Hematopoietic multipotent progenitor cell treated with erythropoietin and hydrocortisone succinate and interleukin-3 and kit ligand, for 8 days (in vitro differentiated cells): ENCODE measurements at places on chromosomes 3 and 15.

DNA sequence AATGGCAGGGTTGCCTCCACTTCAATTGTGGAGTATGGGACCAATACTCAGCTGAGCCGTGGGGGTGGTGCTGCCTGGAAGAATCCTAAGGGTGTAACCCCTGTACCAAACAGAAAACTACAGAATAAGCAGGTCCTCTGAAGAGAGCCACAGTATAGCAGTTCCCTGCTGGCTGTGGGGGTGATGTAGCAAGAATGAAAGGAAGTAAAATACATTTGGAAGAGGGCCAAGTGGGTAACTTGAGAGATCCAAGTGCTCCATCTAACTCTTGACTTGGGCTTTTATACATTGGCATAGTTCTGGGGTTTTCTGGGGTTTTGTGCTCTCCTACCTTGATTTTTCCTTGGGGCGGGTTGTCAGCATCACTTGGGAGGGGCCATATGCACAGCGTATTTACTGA lies 341.4 kb downstream of the OTOL1 start:
- no peak for DNase-seq

DNA sequence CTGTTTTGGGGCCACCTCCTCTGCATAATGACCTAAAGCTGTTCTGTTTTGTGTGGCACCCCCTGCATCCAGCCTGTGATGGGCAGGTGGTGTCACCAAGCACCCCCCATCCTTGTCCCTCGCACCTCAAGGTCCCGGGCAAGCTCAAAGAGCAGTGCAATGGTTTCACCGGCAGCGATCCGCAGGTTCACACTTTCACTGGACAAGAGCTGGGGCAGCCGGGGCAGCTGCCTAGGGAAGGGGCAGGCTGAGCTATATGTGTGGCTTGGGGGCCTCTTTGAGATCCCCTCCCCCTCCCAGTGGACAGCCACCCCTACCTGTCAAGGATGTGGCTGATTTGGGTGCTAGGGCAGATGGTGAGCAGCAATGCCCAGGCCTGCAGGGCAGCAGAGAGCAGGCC lies 3.1 kb downstream of the IFRD2 start:
- DNase-seq: no peak

DNA sequence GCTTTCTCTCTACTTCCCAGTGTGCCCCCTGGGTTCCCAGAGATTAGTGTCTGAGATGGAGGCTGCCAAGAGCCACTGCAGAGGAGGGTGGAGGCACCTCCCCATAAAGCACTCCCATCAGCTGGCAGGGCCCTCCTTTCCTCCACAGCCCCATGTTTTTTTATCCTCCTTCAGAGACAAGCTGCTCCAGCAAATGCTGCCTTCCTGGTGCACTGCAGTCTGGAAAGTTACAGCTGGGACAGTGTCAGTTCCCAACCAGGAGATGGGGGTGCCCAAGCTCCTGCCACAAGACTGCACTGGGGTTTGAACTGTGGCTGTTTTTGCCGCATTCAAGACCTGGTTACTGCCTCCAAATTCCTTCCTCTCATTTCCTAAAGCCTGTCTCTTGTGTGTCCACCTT lies 206.1 kb downstream of the CADPS start:
- DNase-seq: no peak

DNA sequence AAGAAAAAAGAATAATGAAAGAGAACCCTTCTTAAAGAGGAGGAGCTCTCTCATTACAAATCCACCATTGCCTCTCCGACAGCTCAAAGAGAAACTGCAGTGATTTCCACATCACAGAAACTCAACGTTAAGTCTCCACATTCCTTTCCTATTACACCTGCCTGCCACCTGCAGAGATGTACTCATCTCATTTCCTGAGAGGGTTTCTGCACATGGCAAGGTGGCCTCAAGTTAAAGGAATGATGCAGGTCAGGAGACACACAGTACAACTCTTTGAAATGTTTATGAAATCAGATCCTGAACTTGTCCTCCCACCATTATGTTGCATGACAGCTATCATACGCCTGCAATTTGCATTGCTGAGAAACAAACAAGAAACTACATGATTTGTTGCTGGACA lies 458.4 kb upstream of the ADAMTS9 start:
- no peak for DNase-seq

- no peak for DNase-seq
These were observed 309.9 kb downstream of the CLSTN2 start for GRCh38 chr3:140244893-140245292.

- no peak for DNase-seq
These were observed 318.0 kb upstream of the LMCD1 start for GRCh38 chr3:8183627-8184026.

DNA sequence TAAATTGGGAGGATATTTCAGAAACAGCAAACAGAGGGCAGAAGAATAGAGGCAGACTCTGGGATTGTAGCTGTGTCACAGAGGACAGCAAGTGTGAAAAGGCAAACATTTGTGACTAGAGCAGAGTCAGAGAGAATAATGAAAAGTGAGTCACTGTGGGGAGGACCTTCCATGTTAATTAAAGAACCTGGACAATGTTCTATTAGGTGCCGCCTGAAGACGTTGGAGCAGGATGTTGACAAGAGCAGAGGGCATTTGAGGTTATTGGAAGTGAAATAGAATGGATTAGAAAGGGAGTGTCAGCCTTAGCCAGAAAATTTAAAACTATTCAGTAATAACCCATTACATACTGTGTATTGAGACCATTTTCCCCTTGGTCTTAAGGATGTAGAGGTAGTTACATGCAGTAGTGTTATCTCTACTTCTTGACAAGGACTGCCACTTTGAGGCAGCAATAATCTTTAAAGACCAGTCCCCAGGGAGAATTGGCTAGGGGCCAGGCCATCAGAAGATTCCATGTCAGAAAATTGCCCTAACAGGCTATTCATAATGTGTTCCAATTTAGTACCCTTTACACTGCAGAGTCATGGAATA lies 5.8 kb downstream of the ACKR2 start:
- peak; percentile 91 for DNase-seq

GRCh38 chr3:100084100-100084806 lies 30.0 kb downstream of the FILIP1L start:
- DNase-seq: no peak

DNA sequence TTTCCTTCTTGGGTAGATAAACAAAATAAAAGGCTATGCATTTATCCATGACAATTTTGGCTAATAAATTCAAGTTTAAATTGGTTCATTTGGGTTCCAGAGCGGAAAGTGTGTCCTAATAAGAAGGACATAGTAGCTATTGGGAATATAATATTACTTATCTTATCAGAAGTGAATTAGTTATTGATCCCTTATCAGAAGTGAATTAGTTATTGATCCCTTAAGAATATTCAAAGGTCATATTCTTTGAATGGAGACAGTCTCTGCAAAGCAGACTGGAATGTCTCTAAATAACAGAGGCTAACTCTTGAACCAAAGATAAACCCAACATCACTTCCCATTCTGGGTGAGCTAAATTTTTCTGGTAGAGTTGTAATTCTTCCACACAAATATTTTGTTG lies 290.7 kb upstream of the BCHE start:
- DNase-seq: no peak

- DNase-seq: no peak
These were observed 150.9 kb downstream of the FBN1 start for GRCh38 chr15:48494631-48495030.

DNA sequence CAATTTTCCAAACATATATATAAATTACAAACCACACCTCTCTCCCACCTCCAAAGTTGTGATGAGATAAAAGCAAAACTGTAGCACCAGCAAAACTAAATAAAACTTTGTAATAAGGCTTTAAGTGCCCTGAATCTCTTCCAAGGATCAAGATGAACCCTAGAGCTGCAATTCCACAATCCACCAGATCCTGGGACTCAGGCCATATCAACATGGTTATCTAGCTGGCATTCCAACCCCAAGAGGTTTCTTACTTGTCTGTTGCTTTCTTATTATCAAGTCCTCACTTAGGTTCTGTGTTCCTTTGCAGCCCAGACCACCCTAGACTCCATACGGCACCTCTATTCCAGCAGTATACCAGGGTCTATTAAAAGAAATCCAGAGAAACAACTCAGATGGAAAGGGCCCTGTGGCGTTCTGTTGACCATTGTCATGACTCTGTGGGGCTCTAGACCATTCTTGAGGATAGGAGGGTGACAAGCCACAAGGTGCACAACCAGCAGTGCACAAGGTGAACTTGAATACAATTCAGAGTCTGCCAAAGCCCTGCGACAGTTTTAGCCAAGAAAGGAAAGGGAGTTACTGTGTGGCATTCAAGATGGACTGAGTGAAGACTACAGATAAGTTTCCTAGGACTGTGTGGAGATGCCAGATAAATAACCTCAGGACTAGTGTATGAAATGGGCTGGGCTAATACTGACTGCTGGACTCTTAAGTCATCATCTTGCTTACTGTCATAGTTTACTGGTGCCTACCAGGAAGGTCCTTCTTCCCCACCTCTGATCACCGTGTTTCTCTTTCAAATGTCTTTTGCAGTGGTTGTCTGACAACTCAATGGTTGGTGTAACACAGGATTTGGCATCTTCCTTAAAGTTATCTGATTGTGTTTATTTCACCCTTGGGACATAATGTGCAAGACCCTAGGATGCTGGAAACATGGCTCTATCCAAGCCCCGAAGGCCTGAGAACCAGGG lies 27.2 kb downstream of the ACKR2 start:
- DNase-seq: peak; percentile 99

GRCh38 chr3:177229791-177230190 lies 32.5 kb upstream of the TBL1XR1 start:
- DNase-seq: no peak

DNA sequence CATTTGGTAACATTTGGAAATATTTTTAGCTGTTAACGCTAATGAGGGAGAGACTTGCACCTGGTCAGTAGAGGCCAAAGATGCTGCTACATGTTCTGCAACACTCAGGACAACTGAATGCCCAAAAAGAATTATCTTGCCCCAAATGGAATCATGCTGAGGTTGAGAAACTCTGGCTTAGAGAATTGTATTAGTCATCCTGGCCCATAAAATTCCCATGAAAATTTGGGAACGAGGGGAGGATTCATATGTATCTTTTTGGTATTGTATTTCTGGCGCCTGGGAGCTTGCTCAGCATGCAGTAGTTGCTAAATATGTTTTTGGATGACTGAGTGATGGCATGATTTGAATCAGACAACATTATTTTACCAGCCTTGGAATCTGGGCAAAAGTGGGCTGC lies 59.9 kb downstream of the CHL1 start:
- no peak for DNase-seq

- peak; percentile 7 for DNase-seq
These were observed 408.7 kb downstream of the SHQ1 start for GRCh38 chr3:72439321-72440183.

- DNase-seq: peak; percentile 43
These were observed 181.8 kb downstream of the MCTP2 start for GRCh38 chr15:94412979-94413746.

- no peak for DNase-seq
These were observed 17.4 kb downstream of the SH3BP5 start for GRCh38 chr3:15315003-15315402.

- no peak for DNase-seq
These were observed 471.2 kb downstream of the MFSD1 start for GRCh38 chr3:159273070-159273469.

GRCh38 chr3:98151241-98151640 lies 4.0 kb downstream of the OR5H14 start:
- no peak for DNase-seq

DNA sequence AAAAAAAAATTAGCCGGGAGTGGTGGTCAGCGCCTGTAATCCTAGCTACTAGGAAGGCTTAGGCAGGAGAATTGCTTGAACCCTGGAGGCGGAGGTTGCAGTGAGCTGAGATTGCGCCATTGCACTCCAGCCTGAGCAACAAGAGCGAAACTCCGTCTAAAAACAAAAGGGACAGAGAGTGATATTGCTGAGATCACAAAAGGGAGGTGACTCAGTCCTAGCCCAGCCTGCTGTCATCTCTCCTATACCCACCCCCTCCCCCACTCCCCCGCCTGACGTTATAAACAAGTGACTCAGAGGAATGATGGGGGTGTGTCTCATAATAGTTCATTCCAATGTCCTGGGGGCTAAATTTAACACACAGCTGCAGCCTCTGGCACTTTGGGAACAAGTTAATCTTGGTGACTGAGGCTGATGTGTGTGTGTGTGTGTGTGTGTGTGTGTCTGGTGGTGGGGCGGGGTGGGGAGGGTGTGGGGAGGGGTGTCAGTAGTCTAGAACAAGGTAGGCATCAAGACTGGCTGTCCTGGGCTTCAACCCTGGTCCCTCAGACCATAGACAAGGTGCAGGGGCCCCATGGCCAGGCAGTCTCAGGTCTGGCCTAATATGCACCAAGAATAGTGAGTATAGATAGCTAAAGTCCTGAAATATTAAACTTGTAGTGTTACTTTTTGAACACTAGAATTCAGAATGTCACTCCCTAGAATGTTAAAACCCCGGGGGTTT lies 1.3 kb upstream of the KLHL40 start:
- DNase-seq: peak; percentile 9

- DNase-seq: no peak
These were observed 47.0 kb upstream of the DLG1 start for GRCh38 chr3:197345390-197345789.

GRCh38 chr15:73930371-73930770 lies 4.1 kb downstream of the LOXL1 start:
- DNase-seq: no peak

DNA sequence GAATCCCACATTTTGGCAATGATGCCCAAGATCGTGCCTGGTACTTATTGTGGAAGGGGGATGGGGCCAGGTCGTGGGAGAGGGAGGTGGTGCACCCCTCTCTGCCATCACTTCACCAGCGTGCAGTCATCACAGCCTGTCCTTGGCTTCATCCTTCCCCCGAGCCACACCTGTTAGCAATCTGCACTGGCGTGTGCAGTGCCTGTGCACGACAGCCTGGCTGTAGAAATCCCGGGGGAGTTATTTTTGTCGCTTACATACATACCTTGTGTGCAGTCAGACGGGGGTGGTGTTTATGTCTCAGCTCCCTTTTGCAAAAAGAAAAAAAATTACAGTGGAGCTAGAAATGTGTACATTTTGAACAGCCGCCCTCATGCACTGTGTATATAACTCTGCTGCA lies 216.0 kb downstream of the TLE3 start:
- no peak for DNase-seq

- no peak for DNase-seq
These were observed 80.4 kb upstream of the MEF2A start for GRCh38 chr15:99485153-99485961.

DNA sequence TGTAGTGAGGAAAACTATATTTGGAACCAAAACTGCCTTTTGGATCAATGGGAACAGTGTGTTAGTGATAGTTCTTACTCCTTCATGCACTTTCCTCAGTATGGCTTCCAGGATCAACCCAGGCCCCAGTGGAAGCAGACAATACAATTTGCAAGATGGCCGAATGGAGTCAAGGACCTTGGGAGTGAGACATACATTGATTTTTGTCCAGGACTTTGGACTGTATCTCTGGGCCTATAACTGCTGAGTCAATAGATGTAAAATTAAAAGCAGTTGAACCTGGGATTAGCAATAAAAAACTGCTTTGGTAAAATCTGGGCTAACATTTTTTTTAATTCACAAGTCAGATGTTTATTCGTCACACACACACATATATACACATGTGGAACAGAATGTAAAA lies 1.8 kb downstream of the ARRDC4 start:
- no peak for DNase-seq

DNA sequence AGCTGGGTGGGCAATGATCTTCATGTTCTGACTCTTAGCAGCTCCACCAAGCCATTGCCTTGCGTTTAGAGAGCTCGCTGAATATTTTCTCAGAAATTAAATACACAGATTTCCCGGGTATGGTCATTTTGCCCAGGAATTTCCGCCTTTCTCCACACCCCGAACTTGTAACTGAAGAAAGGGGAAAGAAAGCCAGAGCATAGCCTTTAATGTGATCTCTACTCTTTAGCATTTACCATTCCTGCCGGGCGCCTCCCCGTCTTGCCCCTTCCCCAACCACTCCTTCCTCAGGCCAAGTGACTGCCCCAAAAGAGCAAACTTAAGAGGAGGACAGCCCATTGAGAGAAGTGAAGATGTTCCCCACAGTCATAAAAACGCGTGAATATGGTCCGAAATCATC lies 53.1 kb downstream of the LMCD1 start:
- no peak for DNase-seq
